ENCODE measurements at places on chromosomes 6 and 20. TPM values are rescaled to one million over a fixed set of nuclear protein-coding genes. Genes with fewer than 3 reads are reported as not detected.

BANF2 gene
- total RNA-seq = not detected

SNAP25 gene
- total RNA-seq = not detected

IL17F gene
- total RNA-seq = not detected

PDE7B gene
- total RNA-seq = 16.5 TPM

HLA-DQA1 gene
- total RNA-seq = 19.0 TPM

RHAG gene
- not detected for total RNA-seq

GCNT2 gene
- 22.2 TPM for total RNA-seq

DNA sequence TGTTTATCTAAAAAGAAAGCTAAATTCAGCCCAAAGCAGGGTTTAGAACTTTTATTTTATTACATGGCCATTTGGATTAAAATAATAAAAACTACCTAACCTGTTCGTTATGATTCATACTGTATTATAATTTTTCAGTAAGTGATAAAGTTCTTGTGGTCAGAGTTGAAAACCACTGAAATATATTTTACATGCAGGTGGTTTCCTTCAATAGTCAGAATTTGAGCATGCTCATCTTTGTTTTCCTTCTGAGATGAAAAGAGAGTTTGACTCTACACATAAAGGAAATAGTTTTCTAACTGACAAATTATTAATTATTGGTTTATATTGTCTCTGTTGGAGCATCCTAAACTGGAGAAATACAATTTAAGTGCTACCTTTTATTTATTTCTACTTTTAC lies 114.0 kb upstream of the FKBP1C start:
- no peak overlapping the region for H3K4me3 ChIP-seq
- DNase-seq = no peak
- no peaks in the 10 kb centered on the region for H3K4me1 ChIP-seq
- H3K36me3 ChIP-seq = no peaks in the 10 kb centered on the region
- H3K27me3 ChIP-seq = no peaks in the 10 kb centered on the region

DNA sequence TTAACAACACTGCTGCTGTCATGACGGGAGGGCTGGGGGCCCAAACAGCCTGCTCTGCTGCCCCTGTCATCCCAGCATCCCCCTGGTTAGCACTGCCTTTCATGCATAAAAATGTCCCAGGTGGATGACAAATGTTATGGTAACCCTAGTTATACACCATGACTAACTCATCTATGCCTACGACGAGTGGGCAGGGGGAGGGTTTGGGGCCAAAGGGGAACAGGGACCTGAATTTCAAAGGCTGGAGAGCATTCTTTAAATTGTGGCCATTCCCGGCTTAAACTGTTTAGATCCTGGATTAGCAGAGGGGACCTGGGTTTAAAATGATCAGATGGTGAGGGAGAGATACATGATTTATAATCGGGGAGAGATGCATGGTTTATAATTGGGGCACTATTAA lies 24.4 kb downstream of the GNAS-AS1 start:
- H3K27ac ChIP-seq = no peak overlapping the region
- no peak for DNase-seq
- no peaks in the 10 kb centered on the region for H3K27me3 ChIP-seq
- H3K4me1 ChIP-seq = no peaks in the 10 kb centered on the region

DNA sequence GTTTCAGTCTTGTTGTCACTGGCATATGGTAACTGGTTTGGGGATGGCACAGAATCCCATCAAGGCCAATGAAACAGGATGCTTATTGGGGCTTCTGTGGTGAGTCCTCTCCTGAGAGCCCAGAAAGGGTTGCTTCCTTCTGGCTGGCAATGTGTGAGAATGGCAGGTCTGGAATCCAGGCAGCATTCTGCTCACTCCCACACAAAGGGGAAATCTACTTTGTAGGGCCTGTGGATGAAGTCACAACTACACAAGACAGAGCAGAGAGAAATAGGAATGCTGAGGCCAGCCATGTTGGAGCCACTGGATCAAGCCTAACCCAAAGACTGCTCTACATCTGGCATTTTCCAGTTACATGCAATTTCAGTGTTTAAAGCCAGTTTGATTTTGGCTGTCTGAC lies 15.7 kb downstream of the PLAGL2 start:
- no peak overlapping the region for H3K27ac ChIP-seq
- peaks cover 35% of the 10 kb centered on the region for H3K4me1 ChIP-seq
- no peak for DNase-seq
- H3K36me3 ChIP-seq = peaks cover 8% of the 10 kb centered on the region
- no peak overlapping the region for H3K4me3 ChIP-seq

GRCh38 chr6:105896821-105897095 lies 189.4 kb upstream of the PRDM1 start:
- no peaks in the 10 kb centered on the region for H3K36me3 ChIP-seq
- H3K4me1 ChIP-seq = no peaks in the 10 kb centered on the region
- no peak overlapping the region for H3K4me3 ChIP-seq
- no peak for DNase-seq
- H3K27me3 ChIP-seq = no peaks in the 10 kb centered on the region
- H3K27ac ChIP-seq = no peak overlapping the region

- no peaks in the 10 kb centered on the region for H3K4me1 ChIP-seq
- no peaks in the 10 kb centered on the region for H3K36me3 ChIP-seq
Observed at GRCh38 chr6:37524970-37525318, 25.3 kb upstream of the CCDC167 start.
